ENCODE measurements at places on chromosomes 7 and 10.

DNA sequence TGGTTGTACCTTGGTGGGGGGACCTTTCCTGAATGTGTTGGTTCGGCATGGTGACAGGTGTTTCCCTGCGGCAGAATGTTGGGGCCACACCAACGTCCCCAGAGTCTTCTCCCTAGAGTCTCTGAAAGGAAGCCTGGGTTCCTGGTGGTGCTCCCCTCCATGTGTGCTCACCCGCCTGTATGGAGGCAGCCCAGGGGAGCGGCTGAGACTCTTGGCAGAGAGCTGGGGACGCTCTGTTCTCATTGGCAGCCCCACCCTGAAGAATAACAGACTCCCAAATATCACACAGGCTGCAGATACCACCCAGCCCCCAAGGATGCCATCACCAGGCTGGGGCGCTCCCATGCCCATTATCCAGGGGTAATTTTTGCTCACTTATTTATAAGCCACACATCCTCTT lies 34.8 kb downstream of the CHST12 start:
- DNase-seq = no peak

GRCh38 chr10:60310740-60311139 lies 78.9 kb downstream of the ANK3 start:
- DNase-seq = no peak

DNA sequence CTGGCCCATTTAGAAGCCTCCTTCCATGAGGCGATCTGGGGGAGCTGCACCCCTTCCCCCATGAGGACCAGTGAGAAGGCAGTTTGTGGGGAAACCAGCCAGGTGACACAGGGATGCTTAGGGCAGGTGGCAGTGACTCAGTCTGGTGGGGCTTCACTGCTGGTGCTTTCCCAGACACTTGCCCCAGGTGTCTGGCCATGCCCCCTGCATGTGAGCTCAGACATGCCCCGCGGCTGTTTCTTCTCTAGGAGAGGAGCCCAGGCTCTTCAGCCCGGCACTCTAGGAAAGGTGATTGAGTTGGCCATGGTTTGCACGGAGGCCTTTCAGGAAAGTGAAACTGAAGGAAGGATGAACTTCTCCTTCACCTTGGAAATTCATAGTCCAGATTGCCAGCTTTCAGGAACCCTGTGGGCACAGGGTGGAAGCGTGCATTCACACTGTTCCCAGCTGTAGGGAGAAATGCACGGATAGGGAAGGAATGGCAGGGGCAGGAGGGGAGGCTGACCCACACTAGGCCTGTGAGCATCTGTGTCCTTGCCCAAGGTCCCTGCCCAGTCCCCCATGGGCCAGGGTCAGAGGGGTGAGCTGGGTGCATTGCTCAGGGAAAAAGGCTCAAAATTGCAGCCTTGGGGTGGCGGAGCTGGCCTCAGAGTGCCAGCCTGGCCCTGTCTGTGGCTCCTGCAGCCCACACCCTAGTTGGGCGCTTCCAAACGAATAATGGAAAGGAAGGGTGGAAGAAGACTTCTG lies 359.1 kb downstream of the GLRX3 start:
- DNase-seq = no peak

GRCh38 chr10:3006093-3006492 lies 61.3 kb upstream of the PFKP start:
- no peak for DNase-seq

DNA sequence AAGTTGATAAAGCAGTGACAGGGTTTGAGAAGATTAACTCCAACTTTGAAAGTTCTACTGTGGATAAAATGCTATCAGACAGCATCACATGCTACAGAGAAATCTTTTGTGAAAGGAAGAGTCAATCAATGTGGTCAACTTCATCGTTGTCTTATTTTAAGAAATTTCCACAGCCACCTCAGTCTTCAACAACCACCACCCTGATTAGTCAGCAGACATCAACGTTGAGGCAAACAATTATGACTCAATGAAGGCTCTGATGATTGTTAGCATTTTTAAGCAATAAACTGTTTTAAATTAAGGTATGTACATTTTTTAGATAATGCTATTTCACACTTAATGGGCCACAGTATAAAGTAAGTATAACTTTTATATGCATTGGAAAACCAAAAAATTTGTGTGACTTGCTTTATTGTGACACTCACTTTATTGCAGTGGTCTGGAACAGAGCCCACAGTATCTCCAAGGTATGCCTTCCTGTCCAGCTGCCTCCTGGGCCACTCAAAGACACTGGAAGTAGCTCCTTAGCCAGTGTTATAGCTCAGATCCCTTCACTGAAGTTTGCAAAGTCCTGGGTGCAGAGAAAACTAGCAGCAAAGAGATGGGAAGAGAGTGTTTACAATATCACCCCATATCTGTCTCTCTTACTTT lies 293.1 kb downstream of the ARHGAP12 start:
- DNase-seq = no peak

GRCh38 chr7:143252006-143252405 lies 11.2 kb upstream of the GSTK1 start:
- no peak for DNase-seq

- DNase-seq = no peak
These were observed 188.4 kb upstream of the IGFBP3 start for GRCh38 chr7:46109437-46109836.

- peak; percentile 49 for DNase-seq
These were observed 65.0 kb upstream of the IL6 start for GRCh38 chr7:22662036-22662435.

DNA sequence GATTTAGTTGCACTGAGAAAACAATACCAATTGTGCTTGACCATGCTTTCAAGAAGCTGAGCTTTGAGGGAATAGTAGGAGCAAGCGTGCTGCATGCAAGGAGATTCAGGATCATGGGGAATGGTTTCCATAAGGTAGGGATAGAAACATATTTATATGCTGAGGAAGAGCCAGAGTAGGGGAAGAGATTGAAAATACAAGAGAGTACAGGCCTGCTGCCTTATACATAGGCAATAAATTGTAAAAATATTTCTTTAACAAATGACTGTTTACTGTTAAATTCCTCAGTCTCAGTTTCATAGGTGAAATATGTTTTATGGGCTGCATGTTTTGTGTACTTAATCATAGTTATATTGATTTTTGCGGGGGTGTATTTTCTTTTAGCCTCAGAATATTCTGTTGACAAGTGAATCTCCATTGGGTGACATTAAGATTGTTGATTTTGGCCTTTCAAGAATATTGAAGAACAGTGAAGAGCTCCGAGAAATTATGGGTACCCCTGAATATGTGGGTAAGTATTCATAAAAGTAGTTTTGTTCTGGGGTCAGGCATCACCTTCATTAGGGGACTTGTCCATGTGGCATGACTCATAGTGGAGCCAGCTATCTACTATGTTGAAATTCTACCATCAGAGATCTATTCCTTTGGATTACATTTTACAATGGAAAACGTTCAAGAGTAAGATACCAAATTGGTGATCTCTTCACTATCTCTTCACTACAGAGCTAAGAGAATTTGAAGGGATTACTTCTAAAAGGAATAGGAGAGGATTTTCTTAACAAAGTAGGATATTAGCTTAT lies 36.5 kb downstream of the STK17A start:
- no peak for DNase-seq

DNA sequence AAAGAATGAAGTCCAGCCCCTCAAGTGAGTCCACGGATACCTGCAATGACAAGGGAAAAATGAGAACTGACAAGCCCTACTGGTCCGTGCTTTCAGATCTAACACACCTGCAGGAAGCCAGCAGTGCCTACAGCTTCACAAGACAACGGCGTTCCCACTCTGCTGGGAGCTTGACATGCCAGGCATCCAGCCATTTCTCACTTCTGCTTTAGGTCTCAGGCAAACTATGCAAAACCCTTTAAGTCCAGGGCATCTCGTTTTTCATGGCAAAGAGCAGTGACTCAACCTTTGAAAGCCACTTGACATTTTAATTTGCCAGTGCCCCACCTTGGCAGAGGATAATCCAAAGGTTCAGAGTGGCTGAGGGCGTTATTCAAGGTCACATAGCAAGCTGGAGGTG lies 49.1 kb upstream of the GPAM start:
- no peak for DNase-seq

DNA sequence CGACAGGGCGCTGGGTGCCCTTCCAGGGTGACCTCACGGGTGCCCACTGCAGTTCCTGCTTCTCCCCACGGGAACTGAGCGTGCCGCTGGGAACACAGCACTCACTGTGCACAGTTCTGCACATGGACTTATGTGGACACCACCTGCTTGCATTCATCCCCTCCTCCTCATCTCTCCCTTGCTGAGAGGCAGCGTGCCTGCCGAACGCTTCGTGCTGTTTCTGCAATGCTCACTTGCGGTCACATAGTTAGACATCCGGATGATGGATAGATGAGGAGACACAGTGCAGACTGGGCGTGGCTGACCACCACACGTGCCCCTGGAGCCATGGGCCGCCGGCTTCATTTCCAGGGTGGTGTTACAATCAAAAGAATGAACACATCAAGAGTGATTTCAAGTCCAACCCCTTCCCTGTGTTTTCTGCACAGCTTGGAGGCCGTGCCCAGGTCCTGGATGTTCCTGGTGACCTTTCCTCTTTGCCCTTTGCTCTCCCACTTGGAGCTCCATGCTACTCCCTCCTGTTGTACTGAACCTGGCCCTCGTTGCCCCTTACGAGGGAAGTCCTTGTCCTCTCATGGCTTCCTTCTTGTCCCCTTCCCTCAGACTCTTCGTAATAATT lies 119.4 kb downstream of the VIPR2 start:
- DNase-seq = no peak

DNA sequence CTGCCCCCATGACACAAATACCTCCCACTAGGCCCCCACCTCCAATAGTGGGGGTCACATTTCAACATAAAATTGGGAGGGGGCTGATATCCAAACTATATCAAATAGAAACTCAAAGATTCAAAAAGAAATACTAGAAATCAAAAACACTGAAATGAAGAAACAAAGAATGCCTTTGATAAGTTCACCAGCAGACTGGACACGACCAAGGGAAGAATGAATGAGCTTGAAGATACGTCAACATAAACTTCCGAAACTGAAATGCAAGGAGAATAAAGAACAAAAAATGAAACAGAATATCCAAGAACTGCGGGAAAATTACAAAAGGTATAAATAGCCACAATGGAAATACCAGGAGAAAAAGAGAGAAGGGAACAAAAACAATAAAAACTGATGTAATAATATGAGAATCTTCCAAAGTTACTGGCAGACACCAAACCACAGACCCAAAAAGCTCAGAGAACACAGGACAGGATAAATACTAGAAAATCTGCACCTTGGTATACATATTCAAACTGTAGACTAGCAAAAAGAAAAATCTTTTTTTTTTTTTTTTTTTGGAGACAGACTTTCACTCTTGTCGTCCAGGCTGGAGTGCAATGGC lies 49.5 kb downstream of the BRI3 start:
- DNase-seq = no peak

DNA sequence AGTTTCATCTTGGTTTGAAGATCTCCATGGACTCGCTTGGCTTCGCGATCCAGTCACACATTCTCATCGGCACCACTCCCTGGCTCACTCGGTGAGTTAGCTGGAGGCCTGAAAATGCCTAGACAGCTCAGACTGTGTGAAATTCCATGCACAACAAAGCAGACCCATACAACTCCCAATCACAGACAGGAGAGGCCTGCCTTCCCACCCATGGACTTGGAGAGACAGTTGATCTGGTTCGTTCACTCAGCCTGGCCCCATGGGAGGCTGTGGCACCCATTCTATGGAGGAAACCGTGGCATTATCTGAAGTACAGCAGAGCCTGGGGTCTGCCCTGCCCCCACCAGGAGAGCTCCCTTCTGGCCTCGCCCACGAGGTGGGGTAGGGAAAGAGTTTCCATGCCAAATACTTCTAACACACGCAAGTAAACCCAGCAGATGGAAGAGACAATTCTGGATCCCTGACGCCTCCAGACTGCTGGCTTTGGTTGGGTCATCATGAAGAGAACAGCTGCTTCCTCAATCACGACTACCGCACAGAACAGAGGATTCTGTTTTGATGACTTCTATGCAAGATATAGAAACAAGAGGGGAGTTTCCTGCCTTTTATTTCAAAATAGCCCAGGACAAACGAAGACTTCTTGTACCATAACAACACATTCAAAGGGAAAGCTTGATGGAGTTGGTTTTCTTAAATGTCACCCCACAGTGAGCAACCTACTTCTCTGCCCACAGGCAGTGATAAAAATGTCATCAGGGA lies 15.9 kb downstream of the FAM53B start:
- no peak for DNase-seq

DNA sequence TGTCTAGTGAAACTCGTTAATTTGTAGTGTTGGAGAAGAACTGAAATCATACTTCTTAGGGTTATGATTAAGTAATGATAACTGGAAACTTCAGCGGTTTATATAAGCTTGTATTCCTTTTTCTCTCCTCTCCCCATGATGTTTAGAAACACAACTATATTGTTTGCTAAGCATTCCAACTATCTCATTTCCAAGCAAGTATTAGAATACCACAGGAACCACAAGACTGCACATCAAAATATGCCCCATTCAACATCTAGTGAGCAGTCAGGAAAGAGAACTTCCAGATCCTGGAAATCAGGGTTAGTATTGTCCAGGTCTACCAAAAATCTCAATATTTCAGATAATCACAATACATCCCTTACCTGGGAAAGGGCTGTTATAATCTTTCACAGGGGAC lies 187.6 kb downstream of the CFTR start:
- DNase-seq = no peak

DNA sequence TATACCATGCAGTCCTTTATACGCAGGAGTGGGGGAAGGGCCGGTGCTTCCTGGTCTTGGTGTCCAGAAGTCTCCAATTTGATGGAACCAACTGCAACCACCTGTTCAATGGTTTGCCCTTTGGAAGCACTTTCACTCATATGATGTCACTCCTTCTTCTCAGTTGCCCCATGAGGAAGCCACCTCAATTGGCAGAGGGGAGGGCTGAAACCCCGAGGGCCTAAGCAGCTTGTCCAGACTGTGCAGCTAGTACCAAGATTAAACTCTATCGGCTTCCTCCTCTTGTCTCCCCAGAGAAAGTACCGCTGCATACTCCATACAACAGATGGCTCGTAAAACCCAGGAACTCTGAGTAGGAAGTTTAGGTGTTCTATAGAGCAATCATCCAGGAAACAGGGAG lies 789.4 kb downstream of the TYW1 start:
- no peak for DNase-seq

DNA sequence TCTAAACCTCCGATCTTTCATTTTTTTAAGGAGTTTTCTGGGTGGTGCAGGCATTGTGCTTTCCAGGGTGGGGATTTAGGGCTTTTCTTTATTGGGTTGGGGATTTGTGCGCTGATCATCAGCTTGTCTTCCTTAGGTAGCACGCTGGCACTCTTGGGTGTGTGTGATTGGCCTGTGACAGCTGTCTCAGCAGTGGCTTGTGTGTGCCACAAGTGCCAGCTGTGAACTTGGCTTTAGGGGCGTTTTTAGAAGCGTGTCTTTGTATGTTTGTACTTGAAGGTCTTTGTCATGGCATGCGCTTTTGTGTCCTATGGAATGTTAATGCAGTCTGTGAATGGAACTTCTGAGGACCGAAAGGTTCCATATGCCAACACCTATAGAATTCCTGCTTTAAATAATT lies 788 bp downstream of the AKAP9 start:
- DNase-seq = no peak

DNA sequence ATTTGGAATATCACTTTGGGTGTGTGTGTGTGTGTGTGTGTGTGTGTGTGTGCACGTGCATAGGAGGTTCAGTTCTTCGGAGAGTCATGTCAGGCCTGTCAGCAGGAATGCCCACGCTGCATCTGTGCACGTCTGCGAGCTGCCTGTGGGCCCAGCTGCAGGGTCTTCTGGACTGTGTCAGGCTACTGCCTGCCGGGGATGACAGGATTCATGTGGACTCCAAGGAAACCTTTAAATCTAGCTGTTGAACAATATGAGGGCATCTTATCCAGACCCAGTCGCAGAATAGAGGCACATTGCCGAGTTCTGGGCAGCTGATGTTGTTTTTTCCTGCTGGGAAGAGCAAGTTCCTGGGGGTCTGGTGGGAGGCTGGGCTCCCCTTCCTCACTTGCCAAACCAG lies 19.0 kb downstream of the AQP1 start:
- DNase-seq = no peak
